ENCODE measurements at places on chromosomes 7 and 10.

DNA sequence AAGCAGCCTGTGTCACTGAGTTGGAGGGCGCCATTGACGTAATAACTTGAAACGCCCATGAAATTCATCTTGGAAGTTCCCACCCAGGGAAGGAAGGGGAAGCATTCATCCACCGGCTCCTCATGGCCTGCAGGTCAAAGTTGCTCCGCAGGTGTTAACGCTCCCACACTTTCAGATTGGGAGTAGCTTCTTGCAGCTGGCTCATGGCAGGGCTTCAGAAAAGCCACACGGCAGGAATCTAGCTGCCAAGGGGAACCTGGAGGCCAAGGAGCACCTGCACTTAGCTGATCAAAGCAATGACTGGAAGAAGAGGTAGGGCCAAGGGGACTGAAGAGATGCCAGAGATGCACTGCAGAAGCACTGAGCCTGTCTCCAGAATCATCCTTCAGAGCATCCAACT is 203.2 kb downstream of the ARHGAP12 start:
- DNase-seq, result no peak

- DNase-seq, result no peak
Observed at GRCh38 chr7:78197447-78197846, 398.9 kb downstream of the PHTF2 start.

DNA sequence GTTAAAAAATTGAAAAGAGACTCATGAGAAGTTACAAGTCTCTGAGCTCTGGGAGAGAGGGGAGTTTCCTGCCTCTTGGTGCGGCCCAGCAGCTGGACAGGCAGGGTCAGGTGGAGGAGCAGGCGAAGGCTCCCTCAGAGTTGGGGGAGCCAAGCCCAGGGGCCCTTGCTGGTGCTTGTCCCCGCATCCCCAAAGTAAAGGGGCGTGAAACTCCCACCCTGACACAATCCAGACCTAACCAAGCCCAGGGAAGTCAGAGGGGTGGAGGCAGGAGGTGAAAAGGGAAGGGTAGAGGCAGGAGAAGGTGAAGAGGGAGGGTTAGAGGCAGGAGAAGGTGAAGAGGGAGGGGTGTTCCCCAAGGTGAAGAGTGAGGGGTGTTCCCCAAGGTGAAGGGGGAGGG is 322.8 kb downstream of the GLRX3 start:
- DNase-seq, result no peak

GRCh38 chr10:130029209-130029608 is 65.1 kb upstream of the EBF3 start:
- no peak for DNase-seq

DNA sequence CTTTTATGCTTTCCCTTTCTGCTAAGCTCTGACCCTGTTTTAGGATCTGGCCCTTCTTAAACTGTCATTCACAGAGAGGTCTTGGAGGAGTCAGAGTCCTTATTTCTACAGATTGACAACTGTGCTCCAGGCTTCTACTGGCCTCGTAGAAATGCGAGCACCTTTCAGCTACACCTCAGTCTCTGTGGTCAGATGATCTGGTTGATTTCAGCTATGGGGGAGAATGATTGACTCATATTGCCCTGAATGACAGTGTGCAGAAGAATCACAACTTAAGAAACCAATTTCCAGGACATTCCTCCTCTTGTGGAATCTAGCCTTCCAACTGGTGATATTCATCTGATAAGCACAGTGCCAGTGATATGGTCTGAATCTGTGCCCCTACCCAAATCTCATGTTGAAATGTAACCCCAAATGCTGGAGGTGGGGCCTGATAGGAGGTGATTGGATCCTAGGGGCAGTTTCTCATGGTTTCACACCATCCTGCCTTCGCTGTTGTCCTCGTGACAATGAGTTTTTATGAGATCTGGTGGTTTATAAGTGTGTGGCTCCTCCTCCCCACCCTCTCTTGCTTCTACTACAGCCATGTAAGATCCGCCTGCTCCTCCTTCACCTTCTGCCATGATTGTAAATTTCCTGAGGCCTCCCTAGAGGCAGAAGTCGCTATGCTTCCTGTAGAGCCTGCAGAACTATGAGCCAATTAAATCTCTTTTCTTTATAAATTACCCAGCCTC is 14.0 kb upstream of the CYP3A7 start:
- no peak for DNase-seq

DNA sequence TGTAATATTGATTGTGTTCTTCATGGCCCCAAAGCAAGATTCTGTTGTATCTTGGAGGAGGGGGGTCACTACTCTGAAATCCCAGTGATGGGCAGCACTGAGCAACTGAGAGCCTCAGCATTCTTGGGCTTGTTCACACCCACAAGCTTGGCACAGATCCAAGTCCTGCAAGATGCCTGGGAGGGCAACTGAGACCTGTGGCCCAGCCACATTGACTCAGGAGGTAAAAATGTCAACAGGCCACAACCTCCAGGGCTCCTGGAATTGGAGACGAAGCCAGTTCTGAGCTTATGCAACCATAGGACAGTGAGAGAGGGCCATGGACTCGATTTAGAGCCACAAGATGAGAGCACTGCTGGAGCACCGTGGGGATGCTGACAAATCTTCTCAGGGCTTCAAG is 3.1 kb upstream of the DOCK1 start:
- DNase-seq, result no peak

DNA sequence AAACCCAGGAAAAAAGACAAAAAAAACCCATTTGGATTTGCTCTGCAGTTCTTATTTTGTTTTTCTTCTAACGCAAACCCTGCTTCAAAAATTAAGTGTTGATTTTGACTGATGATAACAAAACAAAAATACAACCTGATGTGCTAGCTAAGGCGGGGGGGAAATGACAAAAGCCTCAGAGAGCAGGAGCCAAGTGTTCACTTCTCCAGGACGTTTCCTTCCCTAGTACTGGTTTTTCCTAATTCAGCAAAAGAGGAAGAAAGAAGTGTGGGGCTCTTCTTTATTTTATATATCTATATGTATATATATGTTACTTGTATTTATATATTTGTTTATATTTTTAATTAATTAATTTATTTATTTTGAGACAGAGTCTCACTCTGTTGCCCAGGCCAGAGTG is 28.0 kb downstream of the SNX10 start:
- DNase-seq, result no peak

Data from NCI-H69 (cell line).